ENCODE measurements at places on chromosomes 6 and 20.

DNA sequence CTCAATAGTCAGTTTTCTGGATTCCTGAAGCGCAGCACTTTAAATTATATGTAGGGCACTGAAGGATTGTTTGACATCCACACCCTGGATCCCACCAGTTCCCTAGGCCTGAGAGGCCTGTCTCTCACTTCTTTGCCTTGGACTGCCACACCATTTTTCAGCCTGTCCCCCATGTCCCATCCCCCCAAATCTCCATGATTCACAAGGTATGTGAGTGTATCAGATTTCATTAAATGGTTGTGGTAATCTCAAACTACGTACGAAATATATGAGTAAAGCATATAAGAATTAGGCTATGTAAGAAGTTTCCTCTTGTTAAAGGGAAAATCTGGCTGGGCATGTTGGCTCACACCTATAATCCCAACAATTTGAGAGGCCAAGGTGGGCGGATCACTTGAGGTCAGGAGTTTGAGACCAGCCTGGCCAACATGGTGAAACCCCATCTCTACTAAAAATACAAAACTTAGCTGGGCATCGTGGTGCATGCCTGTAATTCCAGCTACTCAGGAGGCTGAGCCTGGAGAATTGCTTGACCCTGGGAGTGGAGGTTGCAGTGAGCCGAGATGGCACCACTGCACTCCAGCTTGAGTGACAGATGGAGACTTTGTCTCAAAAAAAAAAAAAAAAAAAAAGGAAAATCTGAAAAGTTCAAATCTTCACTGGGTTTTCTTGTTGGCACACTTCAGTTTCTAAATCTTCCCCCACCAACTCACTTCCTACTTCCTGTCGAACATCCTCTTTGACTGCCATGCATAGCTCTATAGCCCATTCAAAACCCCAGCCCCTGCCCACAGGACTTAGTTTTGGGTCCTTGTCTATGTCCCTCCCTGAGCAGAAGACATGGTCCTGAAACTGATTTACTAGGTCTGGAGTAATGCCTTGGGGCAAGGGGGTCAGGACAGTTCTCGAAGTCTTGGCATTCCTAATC, 97.3 kb upstream of the SHLD1 start:
- peak; percentile 86 for DNase-seq

- no peak for DNase-seq
Observed at GRCh38 chr6:163563318-163563717, 148.8 kb downstream of the QKI start.

GRCh38 chr6:85157311-85157710, 292.6 kb upstream of the NT5E start:
- no peak for DNase-seq

DNA sequence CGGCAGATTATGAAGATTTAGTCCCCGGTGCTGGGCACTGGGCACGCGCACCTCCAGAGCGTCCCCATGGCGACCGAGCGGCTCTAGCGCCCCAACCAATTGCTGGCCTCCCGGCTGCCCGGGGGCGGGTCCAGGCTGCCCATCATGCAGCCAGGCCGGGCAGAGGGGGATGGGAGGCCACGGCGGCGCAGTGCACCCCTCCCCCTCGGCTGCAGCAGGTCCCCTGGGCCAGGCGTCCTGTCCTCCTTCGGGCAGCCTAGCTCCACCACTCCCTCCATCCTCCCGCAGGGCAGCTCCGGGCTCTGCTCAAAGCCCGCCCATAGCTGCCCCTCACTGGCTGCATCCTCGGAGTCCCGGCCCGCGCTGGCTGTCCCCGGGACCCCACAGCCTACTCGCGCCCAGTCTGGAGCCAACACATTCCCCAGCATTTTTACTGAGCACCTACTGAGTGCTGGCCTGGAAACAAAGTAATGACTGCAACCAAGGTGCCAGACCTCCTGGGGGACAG, 99.4 kb downstream of the ASXL1 start:
- peak; percentile 63 for DNase-seq
